Skin of body (tissue), 3 donors: ENCODE measurements at places on chromosomes 11 and 22. TPM values are rescaled to one million over a fixed set of nuclear protein-coding genes. Genes with fewer than 3 reads are reported as not detected.

DNA sequence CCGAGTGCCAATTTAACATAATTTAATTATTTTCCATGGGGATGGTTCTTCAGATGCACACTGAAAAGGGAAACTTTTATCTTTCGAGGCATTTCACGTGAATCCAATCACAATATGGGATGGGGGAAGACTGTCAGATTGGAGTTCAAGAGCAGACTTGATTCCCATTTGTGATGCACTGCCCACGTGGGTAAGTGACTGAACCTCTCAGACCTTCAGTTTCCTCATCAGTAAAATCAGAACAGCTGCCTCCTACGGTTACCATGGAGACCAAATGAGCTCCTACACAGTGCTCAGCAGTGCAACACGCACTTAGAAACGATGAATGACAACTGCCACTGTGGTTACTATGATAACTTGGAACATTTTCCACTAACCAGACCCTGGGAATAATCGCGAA, 21.7 kb downstream of the KIAA0930 start:
- DNase-seq: no peak

DNA sequence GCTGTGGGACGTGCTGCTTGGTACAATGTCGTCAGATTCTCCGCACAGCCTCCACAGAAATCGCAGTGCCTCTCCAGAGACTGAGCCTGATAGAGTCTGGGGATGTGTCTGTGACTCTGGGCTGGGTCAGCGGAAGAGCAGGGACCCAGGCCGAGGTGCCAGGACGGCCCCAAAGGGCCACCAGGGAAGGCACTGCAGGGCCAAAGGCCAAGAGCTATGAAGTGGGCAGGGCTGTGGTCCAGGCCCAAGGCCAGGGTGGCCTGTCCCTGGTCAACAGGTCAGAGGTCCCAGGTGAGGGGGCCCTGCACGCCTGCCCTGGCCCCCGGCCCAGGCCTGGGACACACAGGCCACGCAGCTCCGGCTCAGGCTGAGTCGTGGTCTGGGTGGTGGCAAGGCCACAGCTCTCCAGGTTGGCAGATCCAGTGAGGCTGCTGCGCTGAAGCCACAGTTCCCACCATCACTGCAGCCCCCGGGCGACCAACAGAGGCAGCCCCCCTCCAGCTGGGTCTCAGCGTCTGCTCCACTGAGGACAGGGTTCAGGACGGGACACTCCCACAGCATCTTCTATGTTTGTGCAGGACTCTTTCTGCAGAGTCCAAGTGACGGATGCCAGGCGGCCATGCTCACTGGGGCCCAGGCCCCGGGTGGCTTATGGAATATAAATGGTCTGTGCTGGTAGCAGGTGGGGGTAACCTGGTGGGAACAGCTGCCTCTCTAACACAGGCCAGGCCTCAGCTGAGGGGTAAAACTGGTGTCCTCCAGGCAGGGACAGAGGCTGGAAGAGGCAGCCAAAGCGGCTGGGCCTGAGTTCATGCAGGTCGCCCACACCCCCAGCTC, 4.8 kb upstream of the PIM3 start:
- no peak for DNase-seq

DNA sequence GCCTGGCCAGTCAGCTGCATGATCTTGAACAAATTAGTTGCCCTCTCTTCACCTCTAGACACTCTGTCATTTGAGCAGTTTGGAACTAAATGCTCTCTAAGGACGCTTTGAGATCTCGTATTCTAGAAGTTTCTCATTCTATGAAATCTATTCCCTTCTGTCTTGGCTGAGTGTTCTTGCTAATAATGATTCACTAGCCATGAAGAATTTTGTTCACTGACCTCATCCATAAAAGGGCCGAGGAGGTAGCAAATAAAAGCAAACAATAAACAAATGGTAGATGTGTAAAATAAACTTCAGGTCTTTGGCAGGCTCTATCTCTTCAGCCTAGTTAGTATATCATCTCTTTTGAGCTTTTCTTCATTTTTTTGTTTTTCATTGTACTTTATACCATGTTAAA, 76.6 kb downstream of the USP35 start:
- DNase-seq: no peak

- DNase-seq: no peak
Measured at GRCh38 chr11:47409440-47410369, 1.3 kb downstream of the SLC39A13 start.

DNA sequence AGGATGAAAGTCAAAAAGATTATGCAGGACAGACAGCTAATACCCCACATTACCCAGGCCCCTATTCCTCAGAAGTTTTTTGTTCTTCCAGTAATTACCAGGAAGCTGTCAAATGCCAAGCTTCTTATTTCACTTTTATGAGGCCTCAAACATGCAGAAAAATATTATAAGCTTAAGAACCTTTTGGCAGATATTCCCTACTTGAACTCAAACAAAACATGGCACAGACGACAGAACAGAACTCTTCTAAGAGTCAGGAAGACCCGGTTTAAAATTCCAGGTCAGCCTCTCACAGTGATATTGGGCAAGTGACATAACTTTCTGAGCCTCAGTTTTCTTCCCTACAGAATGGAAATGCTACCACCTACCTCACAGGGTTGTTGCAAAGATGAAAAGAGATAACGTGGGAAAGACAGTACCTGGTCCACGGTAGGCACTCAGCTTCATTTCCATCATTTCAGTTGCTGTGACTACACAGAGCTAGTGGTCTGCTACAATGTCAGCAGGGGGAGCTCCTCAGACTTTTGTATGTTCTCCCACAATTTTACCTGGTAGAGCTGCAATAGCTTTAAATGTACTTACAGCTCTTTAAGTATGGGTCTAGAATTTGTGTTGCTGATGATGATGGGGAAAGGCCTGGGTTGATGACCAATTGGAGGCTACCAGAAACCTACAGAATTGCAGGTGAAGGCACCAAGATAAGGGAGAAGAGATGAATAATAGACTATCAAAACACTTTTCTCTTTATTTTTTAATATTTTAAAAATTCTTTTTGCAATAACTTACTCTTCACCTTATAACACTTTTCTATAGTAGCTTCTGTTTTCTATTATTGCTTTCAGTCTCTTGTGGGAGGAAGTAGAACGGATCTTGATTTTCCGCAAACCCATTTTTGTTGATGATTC, 98.3 kb upstream of the CHRM4 start:
- no peak for DNase-seq

GRCh38 chr11:118366287-118366686, 6.9 kb downstream of the UBE4A start:
- DNase-seq: no peak

- no peak for DNase-seq
Measured at GRCh38 chr22:42317691-42318547, 47.5 kb upstream of the TCF20 start.

GRCh38 chr22:36755316-36755715, 20.6 kb downstream of the IFT27 start:
- no peak for DNase-seq

GRCh38 chr11:123052901-123053721, 8.8 kb downstream of the HSPA8 start:
- DNase-seq: no peak

DNA sequence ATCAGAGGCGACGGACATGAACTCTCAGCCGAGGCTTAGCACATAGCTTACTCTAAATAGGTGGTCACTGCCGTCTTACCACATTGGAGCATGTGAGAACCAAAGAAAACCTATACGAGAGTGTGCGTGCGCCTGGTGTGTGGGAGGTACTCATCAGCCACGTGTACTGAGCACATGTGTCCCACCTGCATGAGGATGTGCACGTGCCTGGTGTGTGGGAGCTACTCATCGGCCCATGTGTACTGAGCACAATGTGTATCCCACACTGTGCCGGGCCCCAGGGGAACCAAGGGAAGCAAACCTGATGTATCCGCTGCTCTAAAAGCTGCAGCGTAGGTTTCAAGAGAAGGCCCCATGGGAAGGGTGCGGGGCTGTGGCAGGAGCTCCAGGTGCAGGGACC, 56.4 kb downstream of the ANO1 start:
- DNase-seq: no peak

DNA sequence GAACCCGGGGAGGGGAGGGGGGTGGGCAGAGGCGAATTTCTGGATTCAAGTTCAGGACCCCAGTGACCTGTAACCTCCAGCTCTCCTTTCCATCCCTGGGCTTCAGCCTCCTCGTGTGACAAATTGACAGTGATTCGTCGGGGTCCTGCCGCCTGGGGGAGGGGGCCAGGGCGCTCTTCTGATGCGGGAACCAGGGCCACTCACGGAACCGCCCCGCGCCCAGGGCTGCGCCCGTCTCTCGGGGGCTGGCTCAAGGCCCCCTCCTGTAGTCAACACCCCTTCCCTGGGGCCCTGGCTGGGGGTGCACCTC, 92.8 kb upstream of the ANO1 start:
- no peak for DNase-seq

GRCh38 chr11:60984149-60984548, 12.7 kb downstream of the CD6 start:
- no peak for DNase-seq

- no peak for DNase-seq
Measured at GRCh38 chr11:76891285-76891684, 30.6 kb downstream of the ACER3 start.

GRCh38 chr11:90100431-90100830, 14.7 kb downstream of the UBTFL1 start:
- DNase-seq: no peak

GRCh38 chr11:110907629-110908028, 195.4 kb upstream of the ARHGAP20 start:
- DNase-seq: no peak

DNA sequence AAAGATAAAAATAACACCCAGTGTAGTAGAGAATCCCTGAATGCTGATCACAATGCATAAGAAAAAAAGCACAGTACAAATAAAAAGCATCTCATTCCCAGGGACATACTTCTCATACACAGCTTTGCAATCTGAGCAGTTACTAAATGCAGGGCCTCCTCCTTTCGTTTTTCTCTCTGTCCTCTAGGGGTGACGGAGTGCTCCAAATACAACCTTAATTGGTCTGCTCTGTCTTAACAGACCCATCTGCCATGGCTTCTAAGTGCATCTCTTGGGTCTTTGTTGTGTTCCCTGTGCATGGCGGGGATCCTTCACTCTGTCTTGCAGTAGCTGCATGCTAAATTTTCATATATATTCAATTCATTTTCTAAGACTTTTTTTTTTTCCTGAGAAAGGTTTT, 1114.2 kb upstream of the RAG2 start:
- DNase-seq: no peak

- no peak for DNase-seq
Measured at GRCh38 chr11:6544921-6545850, 48.1 kb downstream of the DNHD1 start.

DNA sequence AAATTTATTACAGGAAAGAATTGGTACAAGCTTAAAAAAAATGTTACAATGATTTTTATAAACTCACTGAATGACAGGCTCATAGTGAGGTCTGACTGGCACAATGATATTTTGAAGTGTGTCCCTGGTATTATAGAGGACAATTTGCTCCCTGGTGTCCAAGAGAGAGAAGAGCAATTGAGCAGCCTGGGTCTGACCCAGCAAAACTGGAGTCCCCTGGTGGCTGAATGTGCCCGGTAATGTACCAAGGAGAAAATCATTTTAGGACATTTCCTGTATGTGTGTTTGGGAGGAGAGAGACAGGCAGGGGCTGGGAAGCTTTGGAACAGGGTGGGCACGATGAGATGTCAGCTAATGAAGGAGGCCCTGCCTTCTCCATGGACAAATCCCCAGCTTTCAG, 125.3 kb downstream of the APOL5 start:
- DNase-seq: no peak

DNA sequence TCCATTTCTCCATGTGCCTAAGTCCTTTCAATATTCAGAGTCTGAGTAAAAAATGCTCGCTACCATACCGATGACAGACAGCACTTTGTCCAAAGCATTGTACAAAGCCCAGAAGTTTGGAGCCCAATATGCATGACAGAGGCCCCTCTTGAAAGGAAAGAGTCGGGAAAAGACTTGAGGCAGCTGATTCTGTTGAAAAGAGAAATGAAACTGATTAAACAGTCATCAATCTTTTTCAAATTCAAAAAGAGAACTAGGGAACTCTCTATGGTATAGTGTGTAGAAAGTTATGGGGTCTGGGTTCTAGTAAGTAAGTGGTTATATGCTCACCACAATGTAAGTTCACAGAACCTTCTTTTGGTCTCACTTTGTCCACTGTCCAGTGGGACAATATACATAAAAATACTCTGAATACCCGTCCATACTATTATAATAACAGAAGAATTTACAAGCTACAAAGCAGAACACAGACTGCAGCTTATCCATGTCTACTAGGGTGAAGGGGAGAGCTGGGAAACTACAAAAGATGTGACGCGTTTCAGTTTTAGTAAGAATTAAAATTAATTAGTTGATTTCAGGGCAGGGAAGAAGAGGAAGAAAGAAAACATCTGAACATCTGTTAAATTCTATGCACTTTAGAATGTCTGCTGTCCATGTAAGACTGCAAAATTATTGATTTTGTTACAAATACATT, 26.7 kb downstream of the ALG8 start:
- no peak for DNase-seq

DNA sequence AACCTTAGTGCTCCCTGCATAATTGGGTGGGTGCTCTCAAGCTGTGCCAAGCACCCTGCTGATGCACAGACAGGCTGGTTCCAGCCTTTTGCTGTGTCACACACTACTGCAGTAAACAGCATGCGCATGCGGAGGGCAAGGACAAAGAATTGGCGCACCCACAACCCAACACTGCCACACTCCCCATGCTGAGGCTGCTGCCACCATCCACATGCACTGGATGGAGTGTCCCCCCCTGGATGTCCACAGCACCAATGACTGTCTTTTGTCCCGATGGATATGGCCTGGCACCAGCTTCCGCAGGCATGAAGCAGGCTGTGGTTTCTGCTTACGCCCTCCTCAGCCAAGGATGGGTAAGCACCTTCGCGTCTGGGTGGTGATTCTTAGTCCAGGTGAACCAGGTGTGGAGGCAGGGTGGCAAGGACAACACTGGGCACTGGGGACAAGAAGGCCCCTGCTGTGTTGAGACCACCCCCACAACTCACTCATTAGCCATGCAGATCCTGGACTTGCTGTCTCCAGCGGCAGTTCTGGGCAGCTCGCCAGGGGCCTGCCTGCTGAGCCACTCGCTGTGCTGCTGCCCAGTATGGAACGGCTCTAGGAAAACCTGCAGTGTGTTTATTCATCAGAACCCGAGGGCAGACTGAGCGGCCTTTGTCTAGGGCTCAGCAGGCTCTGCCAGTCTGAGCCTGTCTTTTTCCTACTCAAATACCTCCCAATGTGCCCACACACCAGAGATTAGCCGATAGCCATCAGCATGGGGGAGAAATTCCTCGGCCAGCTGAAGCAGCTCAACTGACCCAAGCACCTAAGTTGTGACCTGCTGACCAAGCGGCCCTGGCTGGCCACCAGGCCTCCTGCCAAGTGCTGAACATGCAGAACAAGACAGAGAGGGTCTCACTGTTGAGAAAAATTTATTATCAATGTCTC, 8.2 kb upstream of the NAP1L4 start:
- no peak for DNase-seq

- no peak for DNase-seq
Measured at GRCh38 chr11:109929308-109929707, 163.9 kb upstream of the ZC3H12C start.

- no peak for DNase-seq
Measured at GRCh38 chr11:111694851-111695250, 71.3 kb downstream of the PPP2R1B start.

APOA4 gene
- total RNA-seq: not detected

SPI1 gene
- 7.5 TPM for total RNA-seq

OR51B5 gene
- 0.30 TPM for total RNA-seq

SMIM38 gene
- total RNA-seq: 0.69 TPM

SBF2 gene
- 62.5 TPM for total RNA-seq

ZNRF3 gene
- 7.4 TPM for total RNA-seq

DGCR8 gene
- 25.7 TPM for total RNA-seq

BIK gene
- 3.6 TPM for total RNA-seq

RIC8A gene
- 88.8 TPM for total RNA-seq

GAS2 gene
- 18.9 TPM for total RNA-seq

AP5B1 gene
- 6.9 TPM for total RNA-seq
